ENCODE measurements at places on chromosomes 5 and 9. TPM values are rescaled to one million over a fixed set of nuclear protein-coding genes. Genes with fewer than 3 reads are reported as not detected.
A peak's percentile ranks its signal among the peaks of the same experiment; 100 is the strongest.

GRCh38 chr5:74294231-74294705 is 346.3 kb downstream of the ENC1 start:
- H3K4me1 ChIP-seq, result no peaks in the 10 kb centered on the region
- no peak overlapping the region for H3K27ac ChIP-seq
- no peak overlapping the region for H3K4me3 ChIP-seq

DNA sequence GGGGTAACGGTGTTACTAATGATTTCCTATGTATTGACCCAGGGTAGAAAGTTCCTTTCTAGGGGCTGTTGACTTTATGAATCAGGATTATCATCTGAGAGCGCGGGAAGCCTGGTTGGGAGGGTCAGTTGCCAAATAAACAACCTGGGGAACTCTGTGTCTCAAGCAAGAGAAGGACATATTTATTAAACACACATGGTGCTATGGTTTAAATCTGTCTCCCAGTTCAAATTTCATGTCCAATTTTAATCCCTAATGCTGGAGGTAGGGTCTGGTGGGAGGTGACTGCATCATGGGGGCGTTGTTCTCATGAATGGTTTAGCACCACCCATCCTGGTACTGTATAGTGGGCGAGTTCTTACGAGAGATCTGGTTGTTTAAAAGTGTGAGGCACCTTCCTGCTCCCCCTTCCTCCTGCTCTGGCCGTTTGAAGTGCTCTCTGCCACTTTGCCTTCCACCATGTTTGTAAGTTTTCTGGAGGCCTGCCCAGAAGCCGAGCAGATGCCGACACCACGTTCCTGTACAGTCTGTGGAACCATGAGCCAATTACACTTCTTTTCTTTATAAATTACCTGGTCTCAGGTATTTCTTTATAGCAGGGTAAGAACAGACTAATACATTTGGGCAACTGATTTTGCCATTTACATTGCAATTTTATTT is 19.7 kb upstream of the GAS1 start:
- H3K27me3 ChIP-seq, result no peaks in the 10 kb centered on the region
- no peaks in the 10 kb centered on the region for H3K4me1 ChIP-seq
- H3K36me3 ChIP-seq, result no peaks in the 10 kb centered on the region
- DNase-seq, result no peak
- H3K27ac ChIP-seq, result no peak overlapping the region
- H3K4me3 ChIP-seq, result no peak overlapping the region

DNA sequence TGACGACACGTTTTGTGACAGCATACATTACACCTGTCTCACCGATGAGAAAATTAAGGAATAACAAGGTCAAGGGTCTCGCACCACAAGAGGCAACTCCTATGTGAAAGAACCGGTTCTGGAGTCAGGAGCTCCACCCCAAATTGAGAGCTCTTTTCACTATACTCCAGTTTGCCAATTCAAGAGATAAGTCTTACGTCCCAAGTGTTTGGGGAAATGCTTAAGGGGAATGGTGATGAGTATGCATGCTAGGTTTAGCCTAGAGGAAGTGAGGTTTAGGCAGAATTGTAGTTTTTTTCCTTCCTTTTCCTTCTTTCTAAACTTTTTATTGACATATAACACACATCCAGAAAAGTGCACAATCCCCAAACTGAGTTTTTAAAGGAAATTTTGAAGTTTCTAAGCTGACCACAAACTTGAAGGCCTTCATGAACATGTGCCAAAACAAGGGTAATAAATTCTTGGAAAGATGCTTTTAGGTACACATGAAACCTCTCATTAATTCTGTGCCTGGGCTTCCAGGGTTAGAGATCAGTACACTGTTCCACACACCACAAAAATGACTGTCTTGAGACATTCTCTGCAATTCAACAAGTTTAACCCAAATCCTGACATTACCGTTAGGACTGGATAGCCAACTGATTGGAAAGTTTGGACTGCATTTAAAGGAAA is 127.6 kb upstream of the SLC1A3 start:
- no peaks in the 10 kb centered on the region for H3K4me1 ChIP-seq
- no peaks in the 10 kb centered on the region for H3K27me3 ChIP-seq
- no peak overlapping the region for H3K4me3 ChIP-seq
- no peak for DNase-seq
- H3K36me3 ChIP-seq, result no peaks in the 10 kb centered on the region
- H3K27ac ChIP-seq, result no peak overlapping the region

ZNF618 gene
- 0.19 TPM for total RNA-seq

DNA sequence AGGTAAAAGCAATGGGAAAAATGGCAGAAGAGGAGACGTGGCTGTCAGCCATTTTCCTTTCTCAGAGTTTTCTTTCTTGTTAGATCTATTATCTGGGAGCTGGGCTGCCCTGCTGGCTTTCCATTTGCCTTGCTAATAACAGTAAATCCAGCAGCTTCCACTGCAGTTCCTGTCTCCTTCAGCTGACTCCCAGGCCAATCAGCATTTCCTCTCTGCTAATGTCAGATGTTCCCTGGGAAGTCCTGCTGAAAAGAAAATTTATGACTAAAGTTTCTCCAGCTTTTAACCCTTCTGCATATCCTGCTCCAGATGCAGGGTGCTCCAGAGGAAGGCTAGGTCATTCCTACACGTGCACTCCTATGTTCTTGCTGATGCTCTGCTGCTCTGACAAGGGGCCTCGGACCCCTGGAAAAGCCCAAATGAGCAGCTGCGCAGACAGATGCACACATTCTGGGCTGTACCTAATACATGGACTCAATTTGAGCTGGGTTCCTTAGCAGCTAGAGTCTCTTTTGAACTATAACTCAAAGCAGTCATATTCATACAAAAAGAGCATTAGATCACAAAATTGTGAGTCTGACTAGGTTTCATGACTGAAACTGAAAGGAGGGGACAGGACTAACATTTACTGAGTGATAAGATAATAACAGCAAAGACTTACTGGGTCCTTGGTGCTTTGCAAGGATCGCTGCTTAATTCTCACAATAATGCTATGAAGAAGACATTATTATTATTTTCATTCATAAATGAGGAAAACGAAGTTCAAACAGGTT is 182.2 kb downstream of the MAPKAP1 start:
- H3K4me1 ChIP-seq, result peaks cover 61% of the 10 kb centered on the region
- H3K4me3 ChIP-seq, result no peak overlapping the region
- no peak for DNase-seq
- H3K27ac ChIP-seq, result no peak overlapping the region

ADAMTS6 gene
- 0.89 TPM for total RNA-seq

- H3K27ac ChIP-seq, result no peak overlapping the region
- no peak overlapping the region for H3K4me3 ChIP-seq
- peaks cover 24% of the 10 kb centered on the region for H3K27me3 ChIP-seq
Measured at GRCh38 chr5:38462976-38463633, 93.3 kb downstream of the LIFR start.

DNA sequence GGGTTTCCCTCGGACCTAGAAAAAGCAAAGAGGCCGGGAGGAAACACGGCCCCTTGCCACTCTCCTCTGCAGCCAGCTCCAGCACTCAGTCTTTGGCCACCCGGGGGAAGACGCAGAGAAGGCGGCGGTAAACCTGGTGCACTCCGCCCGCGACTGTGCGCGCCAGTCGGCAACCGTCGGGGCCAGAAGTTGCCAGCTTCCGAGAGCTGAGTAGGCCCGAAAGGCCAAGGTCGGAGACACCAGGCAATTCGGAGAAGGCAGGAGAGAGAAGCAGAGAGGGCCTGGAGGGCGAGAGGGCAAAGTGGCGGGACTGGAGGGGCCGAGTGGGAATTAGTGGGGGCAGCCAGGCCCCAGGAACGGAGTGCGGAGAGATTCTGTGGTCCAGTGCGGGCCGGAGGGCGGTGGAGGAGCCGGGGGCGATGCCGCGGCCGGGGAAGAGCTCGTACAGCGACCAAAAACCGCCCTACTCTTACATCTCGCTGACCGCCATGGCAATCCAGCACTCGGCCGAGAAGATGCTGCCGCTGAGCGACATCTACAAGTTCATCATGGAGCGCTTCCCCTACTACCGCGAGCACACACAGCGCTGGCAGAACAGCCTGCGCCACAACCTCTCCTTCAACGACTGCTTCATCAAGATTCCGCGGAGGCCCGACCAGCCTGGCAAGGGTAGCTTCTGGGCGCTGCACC is at the start of gene FOXB2:
FOXB2 (plus strand) TSS at position 420 of the 690 bp plus-strand sequence; CDS start at position 420, 0 bp downstream.
- DNase-seq, result no peak
- peaks cover 79% of the 10 kb centered on the region for H3K27me3 ChIP-seq
- peak within 1 kb of the TSS; percentile 26 for H3K4me3 ChIP-seq
- peaks cover 9% of the 10 kb centered on the region for H3K4me1 ChIP-seq

DNA sequence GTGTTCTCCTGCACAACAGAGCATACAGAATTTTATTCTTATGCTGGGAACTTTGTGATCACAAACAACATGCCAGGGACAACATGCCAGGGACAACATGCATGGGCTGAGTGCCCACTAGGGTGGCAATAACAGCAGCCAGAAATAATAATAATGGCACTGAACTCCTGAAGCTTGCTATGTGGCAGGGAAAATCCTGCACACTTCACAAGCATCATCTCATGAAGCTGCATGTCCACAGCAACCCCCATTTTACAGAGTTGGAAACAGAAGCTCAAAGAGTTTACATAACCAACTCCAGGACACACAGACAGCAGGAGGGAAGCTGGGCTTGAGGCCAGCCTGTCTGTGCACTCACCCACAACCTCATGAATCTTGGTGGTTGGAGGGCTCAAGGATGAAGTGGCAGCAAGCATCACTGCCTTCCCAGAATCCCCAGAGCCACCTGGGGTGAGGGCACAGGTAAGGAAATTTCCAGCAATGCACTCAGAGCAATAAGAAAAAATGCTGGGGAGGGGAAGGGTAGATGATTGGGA is 111.4 kb downstream of the GABBR2 start:
- H3K4me3 ChIP-seq, result no peak overlapping the region
- no peak overlapping the region for H3K27ac ChIP-seq
- no peak for DNase-seq
- peaks cover 2% of the 10 kb centered on the region for H3K27me3 ChIP-seq

DNA sequence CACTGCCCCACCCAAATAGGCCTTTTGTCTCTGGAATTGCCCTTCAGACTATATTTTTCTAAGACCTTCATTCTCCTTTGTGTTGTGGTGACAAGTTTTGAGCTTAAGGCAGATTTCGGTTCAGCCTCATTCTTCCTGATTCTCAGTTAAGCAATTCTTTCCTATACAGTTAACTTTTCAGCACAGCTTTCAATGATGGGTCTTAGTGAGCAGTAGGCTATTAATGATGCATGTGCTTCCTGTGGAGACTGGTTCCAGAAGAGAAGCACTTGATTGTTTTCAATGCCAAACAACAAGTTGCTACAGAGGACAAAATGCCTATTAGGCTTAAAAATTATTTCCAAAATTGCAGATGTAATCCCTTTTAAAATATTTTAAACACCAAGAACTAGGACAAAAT is 47.7 kb upstream of the TLX3 start:
- DNase-seq, result no peak
- H3K4me3 ChIP-seq, result no peak overlapping the region
- H3K36me3 ChIP-seq, result no peaks in the 10 kb centered on the region
- H3K4me1 ChIP-seq, result peaks cover 4% of the 10 kb centered on the region
- H3K27ac ChIP-seq, result no peak overlapping the region

DNA sequence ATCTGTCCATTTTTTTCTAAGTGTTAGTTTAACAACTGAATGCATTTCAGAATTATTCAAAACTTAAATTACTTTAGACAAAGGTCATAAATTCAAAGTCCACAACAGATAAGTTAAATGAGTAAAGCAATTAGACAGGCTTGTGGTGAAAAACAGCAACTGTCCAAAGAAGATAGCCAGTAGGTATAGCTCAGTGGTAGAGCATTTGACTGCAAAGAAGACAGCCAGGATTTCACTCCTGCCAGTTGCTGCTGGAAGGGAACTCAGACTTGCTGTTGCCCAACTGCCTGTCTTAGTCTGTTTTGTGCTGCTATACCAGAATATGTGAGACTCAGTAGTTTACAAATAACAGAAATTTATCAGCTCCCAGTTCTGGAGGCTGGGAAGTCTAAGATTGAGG is 10.0 kb downstream of the FANCC start:
- DNase-seq, result no peak
- no peak overlapping the region for H3K4me3 ChIP-seq
- H3K27ac ChIP-seq, result no peak overlapping the region
- peaks cover 2% of the 10 kb centered on the region for H3K36me3 ChIP-seq
- H3K27me3 ChIP-seq, result peaks cover 4% of the 10 kb centered on the region
